ENCODE measurements at places on chromosomes 5 and 9. TPM values are rescaled to one million over a fixed set of nuclear protein-coding genes. Genes with fewer than 3 reads are reported as not detected.

SH3GL2 gene
- total RNA-seq: 0.18 TPM

FAM221B gene
- total RNA-seq: not detected

ZNF367 gene
- 0.33 TPM for total RNA-seq

TRPM3 gene
- total RNA-seq: 8.8 TPM

TUT7 gene
- total RNA-seq: 116 TPM

HSPA5 gene
- total RNA-seq: 126 TPM

ADAMTSL2 gene
- not detected for total RNA-seq
